ENCODE measurements at places on chromosomes 7 and 10.

DNA sequence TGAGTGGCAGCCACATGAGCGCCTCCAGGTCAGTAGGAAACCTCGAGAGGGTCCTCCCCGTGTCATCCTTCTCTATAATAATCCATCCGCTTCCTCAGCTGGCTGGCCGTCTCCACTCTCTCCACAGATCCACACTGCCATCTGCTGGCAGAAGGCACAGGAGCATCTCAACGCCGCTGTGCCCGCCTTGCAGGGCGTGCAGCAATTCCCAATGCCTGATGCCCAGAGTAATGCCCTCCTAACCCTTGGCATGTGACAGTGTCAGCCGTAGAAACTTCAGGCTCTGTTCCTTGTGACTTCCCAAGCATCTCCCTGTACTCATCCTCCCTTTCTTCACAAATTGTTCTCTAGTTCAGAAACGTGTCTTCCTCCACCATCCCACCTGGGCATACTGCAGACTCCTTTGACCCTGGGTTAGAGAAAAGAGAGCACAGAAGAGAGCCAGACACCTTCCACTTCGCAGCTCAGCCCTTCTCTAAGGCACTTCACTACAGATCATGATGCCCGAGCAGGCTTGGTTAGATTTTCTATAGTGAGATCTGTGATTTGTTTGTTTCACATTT is 70.8 kb downstream of the XPNPEP1 start:
- DNase-seq, result peak; percentile 8

DNA sequence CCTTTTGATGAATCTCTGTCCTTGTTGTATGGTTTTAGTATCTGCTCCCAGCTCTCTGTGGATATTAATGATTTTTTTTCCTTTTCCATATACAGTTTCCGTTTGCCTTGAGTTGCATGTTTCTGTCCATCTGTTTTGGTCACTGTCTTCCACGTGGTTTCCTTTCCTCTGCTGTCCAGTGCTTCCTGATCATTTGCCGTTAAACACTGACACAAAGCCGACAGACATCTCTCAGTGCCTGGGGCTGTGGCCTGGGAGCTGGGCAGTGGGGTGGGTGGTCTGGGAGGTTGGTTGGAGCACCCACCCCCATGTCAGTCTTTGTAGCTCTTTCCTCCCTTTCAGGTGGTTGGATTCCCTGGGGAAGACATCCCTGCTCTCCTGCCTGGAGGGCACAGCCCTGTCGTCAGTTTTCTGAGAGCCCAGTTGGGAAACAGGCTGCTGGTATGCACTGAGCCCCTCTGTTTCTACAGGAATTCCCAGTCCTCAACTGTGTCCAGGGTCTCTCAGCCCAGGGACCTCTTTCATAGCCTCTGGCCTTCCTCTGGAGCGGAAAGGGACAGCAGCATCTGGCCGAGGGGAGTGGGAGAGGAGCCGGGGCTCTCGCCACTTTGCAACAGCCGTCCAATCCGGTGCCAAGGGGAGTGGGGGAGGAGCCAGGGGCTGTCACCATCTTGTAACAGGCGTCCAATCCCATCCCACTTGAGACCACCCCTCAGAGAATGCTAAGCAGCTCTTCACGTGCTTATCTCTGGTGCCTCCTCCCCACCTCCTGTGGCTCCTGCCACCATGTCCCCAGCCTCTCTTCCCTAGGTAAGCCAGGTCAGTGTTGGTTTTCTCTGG is 26.7 kb upstream of the MKI67 start:
- no peak for DNase-seq

GRCh38 chr7:55532150-55532917 is 40.0 kb downstream of the VOPP1 start:
- DNase-seq, result no peak

DNA sequence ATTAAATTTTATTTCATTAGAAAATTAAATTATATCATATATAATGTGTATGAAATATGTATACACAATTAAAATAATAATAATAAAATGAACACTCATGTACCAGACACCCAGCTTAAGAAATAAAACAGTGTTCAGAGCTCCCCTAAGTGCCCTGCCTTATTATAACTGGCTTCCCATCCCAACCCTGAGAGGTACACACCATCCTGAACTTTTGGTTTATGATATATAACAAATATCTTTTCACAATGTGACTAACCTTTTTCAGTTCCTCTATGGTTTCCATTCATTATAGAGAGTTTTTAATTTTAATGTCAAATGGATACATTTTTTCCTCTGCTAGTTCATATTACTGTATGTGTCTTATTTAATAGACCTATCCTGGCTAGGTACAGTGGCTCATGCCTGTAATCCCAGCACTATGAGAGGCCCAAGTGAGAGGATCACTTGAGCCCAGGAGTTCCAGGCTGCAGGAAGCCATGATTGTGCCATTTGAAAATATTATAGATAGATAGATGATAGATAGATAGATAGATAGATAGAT is 24.0 kb upstream of the STEAP2 start:
- DNase-seq, result no peak

- DNase-seq, result no peak
These were observed 26.2 kb upstream of the ABLIM1 start for GRCh38 chr10:114684084-114684821.

DNA sequence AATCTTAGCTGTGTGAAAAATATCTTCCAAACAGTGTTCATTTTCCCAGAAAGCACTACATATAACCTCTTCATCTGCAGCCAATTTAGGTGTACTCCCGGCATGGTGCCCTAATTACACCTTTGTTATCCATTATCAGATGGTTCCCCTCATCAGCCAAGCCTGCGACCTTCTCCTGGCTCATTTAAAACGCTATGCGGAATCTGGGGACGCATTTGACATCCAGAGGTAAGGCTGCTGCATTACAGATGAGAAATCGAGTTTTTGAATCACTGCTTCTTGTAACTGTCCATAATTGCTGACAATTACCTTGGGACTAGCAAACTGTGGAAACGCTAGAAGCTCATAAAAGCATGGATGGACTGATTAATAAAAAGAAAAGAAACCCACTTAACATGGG is 109.5 kb downstream of the PARP12 start:
- DNase-seq, result no peak

DNA sequence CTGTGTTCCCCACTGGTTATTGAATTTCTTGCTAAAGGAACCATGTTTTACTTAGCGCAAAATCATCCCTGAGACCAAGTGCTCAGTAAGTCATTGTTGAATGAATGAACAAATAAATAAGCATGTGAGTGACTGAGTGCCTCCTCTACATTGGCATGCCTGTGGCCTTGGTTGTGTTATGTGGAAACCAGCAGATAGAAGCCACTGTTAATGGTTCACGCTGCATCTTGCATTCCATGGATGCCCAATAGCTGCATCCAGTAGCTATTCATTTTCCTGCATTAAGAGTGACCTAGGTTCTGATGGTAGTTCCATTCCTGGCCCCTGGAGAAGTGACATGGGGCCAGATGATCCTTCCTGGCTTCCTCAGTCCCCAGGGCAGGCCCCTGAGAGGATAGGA is 113.3 kb upstream of the BMPER start:
- no peak for DNase-seq

- DNase-seq, result no peak
These were observed 115.9 kb downstream of the CHCHD3 start for GRCh38 chr7:132965951-132966350.

GRCh38 chr10:102342958-102343357 is 52.5 kb upstream of the NFKB2 start:
- no peak for DNase-seq

DNA sequence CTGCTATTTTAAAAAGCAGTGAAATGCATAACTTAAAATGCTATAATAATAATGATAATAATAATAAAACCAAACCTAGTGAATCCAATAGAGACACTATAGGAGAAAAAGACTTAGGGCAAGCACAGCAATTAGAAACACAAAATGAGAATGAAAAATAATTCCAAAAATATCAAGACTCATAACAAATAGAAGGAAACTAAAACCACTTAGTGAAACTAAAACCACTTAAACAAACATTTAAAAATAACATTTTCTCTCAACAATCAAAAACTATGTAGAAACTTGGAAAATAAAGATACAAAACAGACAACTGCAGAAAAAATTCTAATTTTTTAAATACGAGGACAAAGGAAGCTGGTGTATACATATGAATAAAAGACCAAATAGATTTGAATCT is 655.2 kb upstream of the NRG3 start:
- no peak for DNase-seq

- no peak for DNase-seq
These were observed 142.2 kb upstream of the HABP2 start for GRCh38 chr10:113410618-113411017.

- DNase-seq, result peak; percentile 69
These were observed 15.0 kb upstream of the ENO4 start for GRCh38 chr10:116833986-116834985.

DNA sequence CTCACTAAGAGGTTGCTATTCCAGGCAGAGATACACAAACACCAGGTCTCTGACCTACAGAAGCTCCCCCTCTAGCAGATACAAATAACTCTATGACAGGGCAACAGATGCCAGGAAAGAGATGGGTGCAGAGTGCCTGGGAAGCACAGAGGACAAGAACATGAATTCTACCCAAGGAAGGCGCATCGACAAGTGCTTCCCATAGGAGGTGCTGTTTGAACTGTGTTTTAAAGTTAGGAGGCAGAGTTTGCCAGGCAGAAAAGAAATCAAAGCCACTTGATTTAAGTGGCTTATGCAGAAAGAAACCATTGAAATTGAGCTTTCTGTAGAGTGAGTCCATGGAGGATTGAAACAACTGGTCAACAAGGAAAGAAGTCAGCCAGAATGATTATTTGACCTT is 35.3 kb upstream of the EGR2 start:
- DNase-seq, result no peak

DNA sequence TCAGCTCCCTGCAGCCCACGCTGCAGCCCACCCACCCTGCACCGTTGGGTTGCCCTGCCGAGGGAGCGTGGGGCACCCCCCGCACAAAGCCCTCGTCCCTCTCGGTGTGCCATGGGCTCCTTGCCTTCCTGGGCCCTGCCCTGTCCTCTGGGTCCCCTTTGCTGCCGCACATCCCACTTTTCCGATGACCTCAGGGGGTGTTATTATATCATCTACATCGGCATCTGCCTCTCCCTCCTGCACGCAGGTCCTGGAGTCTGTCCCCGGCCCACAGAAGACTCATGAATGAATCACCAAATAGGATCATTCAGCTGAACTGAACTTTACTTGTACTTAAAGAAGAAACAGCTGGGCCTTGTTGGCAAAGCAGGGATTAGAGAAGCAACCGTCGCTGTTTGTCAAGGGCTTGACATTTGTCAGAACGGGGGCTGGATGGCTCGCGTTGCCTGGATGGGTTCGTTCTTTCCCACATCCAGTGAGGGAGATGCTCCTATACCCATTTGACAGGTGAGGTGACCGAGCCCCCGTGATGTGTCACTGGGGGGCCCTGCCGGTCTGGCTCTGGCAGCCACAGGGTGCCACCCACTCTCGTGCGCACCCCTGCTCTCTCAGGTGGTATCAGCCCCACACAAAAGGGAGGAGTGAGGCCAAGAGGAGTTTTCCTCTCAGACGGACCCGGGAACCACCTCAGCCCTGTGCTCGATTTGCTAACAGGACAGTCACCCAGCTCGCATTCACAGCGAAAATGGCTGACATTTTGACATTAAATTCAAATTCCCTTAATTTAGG is 58.6 kb upstream of the EBF3 start:
- DNase-seq, result no peak

DNA sequence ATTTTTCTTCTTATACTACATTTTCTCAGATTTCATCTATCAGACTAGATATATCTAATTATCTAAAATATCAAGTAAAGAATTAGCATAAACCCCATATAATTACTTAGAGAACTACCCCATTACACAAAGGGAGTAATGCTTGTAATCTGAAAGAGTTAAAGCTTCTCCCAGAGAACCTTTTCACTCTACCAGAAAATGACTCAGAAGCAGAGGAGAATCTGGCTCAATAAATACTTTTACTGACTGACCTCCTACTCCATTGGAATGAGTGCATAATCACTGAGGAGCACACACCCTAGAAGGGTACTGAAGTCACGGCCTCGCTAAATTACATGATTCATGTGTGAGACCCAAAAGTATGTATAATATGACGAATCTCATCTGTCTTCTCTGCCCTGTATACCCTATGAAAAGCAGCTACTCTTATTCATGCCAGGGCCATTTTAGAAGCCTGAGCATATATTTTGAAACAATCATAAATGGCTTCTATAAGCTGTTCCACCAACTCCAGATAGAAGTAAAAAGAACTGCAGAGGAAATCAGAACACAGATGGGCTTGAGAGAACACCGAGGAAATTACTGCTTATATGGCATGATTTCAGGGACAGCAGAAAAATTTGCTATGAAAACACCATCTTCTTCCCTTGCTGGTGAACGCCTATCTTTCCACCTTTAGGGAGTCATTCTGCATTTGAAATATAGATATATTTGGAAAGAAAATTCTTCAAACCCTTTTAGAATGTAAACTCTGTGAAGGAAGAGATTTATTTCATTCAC is 32.7 kb downstream of the DNMBP start:
- DNase-seq, result no peak

DNA sequence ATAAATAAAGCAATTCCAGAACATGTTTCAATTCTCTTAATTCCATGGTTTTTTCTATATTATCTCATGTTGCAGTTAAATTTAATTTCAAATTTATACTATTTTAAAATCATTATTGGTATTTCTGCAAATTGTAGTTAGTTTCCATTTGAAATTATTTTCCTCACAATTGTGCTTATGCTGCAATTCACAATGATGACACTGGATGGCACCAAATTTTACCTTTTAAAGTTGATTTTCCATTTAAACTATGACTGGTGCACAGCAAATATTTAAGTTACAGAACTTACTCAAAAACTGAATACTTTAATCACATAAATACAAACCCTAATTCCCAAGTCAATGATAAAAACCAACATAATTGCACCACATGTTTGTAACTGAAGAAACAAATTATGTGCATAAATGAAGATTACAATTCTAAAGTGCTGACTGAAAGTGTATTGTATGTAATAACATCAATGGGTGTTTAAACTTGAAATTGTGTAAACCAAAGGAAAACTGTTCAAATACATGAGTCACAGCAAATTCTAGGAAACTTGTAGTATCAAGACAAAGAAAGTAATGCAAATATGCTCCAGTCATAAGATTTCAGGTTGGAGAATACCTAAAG is 75.3 kb upstream of the AASS start:
- no peak for DNase-seq

GRCh38 chr7:87129332-87129731 is 22.9 kb upstream of the DMTF1 start:
- no peak for DNase-seq

DNA sequence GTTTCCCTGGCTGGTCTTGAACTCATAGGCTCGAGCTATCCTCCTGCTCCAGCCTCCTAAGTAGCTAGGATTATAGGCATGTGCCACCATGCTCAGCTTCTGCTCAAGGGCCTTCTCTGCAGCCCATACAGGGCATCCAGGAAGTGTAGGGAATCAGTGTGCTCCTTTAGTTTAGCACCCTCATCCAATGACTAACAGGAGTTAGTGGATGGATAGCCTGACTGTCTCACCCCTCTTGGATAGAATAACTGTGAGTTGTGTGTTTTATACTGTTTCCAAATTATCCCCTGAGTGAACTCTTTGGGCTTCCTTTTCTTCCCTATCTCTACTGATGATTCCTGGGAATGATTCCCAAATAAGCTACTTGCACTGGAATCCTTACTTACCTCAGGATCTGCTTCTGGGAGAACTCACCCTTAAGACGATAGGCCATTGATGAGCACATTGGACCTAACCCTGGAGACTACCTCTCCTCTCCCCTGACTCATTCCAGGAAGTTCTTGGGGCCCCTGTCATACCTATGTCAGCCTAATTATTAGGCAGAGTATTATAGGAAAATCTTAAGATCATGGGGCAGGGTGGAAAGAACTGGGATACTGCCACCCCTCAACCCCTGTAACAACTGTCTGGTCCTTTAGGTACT is 18.5 kb downstream of the STRIP2 start:
- no peak for DNase-seq

All from NCI-H510A (cell line).